CD4-positive, alpha-beta T cell treated with Interferon alpha-2 for 1 hour (primary cell): ENCODE measurements at places on chromosomes 11 and 22.

- no peak for DNase-seq
Measured at GRCh38 chr22:46657996-46658947, 38.1 kb downstream of the GRAMD4 start.

DNA sequence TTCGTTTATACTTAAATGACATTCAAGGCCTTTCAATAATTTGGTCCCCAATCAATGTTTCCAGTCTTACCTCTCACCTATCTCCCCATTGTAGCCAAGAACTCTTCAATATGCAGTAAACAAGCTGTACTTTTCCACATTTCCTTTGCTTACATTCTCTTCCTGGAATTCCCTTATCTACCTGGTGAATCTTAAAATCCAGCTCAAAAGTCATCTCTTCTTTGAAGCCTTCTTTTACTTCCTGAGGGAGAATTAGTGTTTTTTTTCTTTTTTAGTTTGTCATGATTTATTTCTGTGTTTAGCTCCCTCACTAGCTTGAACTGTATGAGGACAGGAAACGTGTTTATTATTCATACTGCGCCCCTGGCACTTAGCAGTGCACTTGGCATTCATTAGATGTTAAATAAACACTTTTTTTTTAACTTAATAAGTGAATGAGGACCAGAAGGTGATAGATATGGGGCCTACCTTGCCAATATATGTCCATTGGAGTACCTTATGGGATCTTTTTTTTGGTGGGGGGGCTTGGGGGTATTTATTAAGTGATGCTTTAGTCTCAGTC is 4.9 kb upstream of the PTS start:
- DNase-seq = no peak

DNA sequence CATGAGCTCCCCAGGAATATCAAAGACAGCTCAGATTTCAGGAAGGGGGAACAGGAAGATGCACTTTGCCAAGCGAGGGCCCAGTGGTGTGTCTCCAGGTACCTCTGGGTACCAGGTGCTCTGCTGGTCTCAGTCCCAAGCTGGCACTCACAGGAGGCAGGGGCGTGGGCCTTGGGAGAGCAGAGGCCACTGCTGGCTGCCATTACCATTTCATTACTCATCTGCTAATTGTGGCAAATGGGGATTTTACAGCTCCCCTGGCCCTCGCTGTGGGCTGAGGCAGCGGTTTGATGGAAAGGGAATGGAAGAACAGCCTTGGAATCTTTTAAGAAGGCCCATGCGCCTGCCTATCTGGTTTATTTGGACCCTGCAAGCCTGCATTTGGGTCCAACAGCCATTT is 192.0 kb upstream of the NAV2 start:
- DNase-seq = no peak

DNA sequence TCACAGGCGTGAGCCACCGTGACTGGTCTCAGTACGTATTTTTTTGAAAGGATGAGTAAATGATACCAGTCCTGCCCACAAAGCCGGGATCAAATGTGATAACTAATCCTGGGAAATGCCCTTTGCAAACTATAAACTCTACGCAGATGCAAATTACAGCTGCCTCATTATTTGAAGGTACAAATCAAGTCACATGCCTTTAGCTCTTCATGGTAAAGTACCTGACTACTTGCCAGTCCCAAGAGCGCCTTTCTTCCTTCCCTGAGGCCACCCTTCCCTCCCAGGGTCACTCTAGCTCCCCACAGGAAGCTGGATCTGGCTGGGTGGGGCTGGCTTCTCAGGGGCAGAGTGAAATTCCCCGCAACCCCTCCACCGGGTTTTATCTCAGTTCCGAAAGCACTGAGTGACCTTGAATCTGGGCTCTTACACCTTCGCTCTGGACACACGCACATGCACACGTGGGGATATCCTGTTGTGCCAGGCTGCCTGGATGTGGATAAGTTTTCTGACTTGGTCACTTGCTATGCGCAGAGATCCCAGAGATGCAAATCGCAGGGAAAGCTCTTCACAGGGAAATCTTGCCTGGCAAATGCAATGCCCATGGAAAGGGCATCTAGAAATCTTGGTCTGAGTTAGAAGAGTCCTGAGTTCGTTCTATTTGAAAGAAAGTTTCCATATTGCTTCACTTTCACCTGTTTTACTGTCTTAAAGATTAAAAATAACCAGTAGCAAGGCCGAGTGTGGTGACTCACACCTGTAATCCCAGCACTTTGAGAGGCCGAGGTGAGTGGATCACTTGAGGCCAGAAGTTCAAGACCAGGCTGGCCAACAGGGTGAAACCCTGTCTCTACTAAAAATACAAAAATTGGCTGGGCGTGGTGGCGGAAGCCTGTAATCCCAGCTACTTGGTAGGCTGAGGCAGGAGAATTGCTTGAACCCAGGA is 8.5 kb downstream of the A4GALT start:
- DNase-seq = no peak

DNA sequence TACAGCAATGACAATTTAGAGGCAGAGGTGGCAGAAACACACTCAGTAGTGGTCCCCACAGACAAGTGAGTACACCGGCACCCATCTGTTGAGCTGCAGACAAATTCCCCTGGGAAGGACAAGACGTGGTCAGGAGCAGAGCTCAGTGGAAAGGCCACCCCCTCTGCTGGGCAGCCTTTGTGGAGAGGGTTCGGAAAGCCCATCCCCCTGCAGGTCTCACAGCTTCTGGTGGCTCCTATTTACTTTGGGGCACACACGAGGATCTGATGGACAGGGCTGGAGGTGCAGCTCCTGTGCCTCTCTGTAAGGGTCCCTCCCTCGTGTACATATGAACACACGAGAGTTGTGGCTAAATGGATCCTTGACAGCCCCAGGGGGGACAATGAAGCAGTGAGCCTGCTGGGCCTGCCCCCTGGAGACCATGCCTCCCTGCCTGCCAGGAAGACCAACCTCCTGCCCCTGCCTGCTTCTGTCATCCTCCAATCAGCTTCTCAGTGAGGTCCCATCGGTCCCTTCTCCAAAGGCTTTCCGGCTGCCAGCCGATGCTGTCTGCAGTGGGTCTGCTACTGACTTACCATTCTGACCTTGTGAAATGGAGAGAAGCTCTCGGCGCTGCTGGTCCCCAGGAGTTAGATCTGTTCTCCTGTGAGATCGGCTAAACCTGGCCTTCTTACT is 161.5 kb downstream of the CACNA1I start:
- no peak for DNase-seq

DNA sequence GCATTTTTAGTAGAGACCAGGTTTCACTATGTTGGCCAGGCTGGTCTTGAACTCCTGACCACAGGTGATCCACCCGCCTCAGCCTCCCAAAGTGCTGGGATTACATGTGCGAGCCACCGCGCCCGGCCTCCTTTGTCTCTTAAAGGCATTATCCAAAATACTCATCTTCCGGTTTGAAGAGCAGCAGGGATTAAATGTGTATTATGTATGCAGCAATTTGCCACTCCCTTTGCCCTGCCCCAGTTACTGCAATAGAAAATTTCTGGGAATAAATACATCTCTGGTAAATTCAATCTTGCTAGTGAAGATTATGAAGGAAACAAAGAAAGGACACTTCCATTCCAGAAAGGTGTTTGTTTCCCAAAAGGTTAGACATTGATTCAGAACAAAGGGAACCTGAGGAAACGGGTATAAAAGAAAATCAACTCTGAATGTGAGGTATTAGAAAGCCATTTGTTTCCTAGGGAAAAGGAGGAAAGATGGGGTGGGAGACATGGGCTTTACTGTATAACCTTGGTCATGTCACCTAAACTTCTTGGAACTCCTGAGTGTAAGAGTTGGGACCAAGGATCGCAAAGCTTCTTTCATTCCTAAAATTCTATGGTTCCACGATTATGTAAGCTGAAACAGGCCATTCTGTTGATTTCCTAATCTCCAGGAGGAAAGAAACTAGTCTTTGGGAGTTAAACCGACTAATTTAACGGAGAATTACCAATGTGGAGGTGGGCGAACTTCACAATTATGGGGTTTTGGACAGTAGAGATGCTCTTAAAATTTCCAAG is 959 bp upstream of the HIPK3 start:
- DNase-seq = no peak

DNA sequence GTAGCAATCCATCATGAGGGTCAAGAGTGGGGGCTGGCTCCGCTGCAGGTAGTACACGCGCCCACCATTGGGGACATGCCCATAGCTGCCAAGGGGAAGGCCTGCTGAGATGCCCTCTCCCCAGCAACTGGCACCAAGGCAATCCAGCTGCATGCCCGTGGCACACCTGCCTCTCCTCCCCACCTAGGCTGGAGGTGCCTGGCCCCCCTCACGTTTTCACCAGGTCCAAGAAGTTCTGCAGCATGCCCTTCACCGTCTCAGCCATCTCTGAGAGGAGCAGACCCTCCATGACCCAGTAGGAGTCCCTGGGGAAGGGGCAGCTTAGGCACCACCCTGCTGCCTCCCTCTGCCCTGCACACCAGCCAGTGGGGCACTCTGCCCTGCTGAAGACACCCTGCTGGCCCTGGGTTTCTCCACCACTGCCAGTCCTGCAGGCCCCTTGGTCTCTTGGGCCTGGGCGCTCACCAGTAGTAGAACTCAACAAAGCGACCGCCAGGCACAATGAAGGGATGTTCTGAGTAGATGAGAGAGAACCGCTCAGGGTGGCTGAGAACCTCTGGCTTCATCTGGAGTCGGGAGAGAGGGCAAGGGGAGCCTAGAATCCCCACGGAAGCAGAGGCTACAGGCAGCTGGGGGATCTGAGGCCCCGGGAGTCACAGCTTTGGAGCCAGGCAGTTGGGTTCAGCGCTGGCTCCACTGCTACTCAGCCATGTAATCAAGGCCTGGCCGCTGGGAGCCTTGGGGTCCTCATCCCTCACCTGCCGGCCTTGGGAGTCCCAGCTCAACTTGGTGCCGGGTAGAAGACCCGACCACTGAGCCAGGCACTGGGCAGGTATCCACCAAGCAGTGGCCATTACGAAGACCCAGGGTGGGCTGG is 17.8 kb downstream of the TREH start:
- DNase-seq = no peak

GRCh38 chr22:29811377-29811776 is 26.7 kb downstream of the ASCC2 start:
- DNase-seq = no peak
